ENCODE measurements at places on chromosomes 7 and 10.

GRCh38 chr7:91519241-91520158 is 255.3 kb downstream of the FZD1 start:
- DNase-seq, result no peak

DNA sequence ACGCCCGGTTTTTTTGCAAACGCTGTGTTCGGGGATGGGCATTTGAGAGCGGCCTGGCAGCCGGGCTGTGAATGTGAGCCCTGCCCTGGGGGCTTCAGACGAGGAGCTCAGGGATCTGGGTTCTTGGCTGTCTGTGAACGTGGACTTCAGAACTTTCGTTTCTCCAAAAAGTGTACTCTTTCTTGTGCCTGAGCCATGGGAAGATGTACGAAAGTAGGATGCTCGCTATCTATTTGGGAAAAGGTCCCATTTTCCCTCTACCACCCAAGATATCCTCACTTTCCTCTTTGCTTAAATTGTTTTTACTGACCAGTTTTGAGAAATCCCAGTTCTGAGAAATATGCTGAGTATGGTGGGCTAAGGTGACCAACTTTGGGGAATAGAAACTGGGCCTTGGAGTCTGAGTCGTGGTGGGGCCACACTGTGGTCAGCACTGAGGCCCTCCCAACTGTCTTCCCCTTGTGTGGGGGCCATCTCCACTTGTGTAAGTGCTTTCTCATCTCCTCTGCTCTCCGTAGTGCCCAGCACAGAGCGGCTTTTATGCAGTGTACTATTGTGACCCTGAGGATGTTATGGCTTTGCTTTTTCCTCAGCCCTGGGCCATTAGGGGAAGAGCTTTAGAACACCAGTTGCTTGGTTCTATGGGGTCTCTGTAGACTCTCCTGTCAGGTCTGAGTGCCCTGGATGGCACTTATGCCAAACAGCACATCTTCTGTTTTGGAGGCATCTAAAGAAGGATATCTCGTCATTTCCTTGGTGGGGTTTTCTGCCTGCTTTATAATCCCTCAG is 918 bp downstream of the DBNL start:
- no peak for DNase-seq

- no peak for DNase-seq
Observed at GRCh38 chr10:97034958-97035769, 150.6 kb downstream of the SLIT1 start.

GRCh38 chr7:70082099-70082611 is 483.9 kb downstream of the AUTS2 start:
- DNase-seq, result no peak

- no peak for DNase-seq
Observed at GRCh38 chr7:77979219-77979618, 180.6 kb downstream of the PHTF2 start.

- DNase-seq, result no peak
Observed at GRCh38 chr7:43535031-43535451, 47.9 kb upstream of the STK17A start.

DNA sequence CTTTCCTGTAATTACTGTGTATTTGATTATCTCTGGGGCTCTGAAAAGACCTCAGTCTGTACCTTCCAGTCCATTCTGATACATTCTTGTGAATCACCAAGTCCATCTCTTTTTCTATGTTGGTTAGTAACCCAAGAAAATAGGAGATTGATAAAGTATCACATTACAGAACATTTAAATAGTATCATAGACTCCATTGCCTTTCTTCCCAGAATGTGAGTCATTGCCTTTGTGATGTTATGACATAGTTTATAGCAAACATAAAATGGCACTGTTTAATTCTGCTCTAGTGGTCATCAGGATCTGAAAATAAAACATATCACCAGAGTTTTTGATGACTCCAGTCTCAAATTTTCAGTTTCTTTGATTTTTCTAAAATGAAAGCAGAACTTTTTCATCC is 78.4 kb downstream of the NRG3 start:
- no peak for DNase-seq

DNA sequence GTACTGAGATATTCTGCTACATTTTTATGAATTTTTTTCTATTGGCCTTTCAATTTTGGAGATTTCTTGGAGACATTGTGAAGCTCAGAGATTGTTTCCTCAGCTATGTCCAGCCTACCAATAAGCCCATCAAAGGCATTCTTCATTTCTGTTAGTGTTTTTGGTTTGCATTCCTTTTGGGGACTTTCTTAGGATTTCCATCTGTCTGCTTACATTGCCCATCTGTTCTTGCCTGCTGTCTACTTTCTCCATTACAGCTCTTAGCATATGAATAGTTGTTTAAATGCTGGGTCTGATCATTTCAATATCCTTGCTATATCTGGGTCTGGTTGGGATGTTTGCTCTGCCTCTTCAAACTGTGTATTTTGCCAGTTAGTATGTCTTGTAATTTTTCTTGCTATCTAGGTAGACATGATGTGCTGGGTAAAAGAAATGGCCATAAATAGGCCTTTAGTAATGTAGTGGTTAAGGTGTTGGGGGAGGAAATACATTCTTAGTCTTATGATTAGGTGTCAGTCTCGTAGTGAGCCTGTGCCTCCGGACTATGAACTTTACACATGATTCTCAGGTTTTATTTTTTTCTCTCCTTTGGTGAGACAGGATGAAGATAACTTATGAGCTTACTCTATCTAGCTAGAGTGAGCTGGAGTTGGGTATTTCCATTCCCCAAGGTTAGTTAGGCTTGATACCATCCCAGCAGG is 32.6 kb upstream of the NME8 start:
- DNase-seq, result no peak

GRCh38 chr7:142808461-142808801 is 37.7 kb downstream of the PRSS2 start:
- DNase-seq, result no peak

GRCh38 chr10:26730552-26730951 is 33.1 kb downstream of the PDSS1 start:
- DNase-seq, result no peak

DNA sequence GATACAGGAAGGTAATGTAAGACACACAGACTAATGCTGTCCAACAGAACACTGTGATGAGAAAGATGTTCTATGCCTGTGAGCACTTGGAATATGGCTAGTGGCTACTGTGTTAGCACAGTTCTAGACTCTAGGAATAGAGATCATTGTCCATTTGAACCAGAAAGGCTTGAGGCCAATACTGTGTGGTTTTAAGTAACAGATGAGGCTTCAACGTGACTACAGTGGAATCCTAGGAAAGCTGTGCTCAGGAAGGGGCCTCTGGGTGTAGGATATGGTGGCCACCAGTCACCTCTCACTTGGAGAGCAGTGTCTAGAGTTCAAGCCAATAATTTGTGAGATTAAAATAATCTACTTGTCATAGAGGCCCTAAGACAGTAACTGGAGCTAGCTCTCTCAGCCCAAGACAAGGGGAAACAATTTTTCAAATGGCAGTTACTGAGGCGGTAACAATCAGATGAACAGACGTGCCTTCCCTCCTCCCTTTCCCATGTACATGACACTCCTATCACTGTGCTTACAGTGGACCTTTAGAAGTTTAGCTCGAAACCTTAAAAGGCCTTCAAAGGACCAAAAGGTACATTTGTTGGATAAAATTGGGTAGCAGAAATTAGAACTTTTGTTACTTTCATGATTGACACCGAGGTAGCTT is 10.2 kb downstream of the ZDHHC16 start:
- DNase-seq, result no peak

GRCh38 chr10:71292624-71293445 is 26.2 kb upstream of the SLC29A3 start:
- DNase-seq, result no peak

- no peak for DNase-seq
Observed at GRCh38 chr7:50994753-50995319, 212.1 kb upstream of the GRB10 start.

DNA sequence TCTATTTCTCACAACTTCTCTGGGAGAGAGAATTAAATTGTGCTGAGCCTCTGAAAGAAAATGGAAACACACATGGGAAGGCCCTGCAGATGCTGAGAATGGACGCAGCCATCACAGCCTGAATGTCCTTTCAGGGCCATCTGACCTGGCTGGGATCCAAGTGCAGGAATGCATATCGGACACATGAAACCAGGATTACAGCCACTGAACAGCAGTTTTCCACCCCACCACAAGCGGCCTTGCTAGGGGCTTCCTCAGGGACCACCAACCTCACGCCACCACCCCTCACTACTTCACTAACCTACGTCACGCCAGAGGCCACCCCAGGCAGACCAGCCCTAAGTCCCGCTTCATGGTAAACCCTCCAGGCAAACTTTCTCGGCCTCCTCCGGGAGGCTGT is 103.3 kb downstream of the DIP2C start:
- DNase-seq, result no peak

DNA sequence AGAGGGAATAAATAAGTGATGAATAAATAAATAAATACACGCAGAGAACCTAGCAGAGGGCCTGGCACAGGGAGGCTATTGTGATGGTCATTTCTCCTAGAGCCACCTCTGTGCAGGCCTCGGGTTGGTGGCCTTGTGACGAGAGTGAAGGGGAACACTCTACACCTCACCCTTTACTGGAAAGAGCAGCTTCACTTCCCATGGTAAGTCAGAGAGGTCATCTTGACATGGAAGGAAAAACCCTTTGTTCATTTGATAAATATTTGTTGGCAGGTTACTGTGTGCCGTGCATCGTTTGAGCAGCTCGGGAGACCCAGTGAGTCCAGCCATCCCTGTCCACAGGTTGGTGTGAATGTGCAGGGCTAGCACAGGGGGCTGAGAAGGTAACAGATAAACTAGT is 70.2 kb upstream of the PODXL start:
- no peak for DNase-seq

GRCh38 chr7:27873981-27874957 is 134.3 kb downstream of the TAX1BP1 start:
- DNase-seq, result no peak

DNA sequence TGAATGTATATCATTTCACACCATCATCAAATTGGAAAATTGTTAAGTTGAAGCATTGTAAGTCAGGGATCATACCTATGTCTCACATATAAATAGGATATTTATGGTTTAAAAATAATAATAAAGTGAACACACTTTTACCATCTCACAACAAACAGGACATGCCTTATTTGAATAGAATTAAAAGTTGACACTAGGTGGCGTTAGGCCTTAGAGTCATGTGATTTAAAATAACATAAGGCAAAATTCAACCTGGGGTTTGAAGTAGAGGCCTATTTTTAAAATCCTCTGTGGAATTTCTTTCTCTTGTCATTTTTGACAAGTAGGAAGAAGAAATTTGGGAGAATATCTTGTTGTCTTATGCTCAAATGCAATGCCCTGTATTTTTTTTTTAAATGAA is 184.7 kb upstream of the PCDH15 start:
- DNase-seq, result no peak

- no peak for DNase-seq
Observed at GRCh38 chr7:16344927-16345326, 76.4 kb downstream of the CRPPA start.

GRCh38 chr10:19832699-19833098 is 16.5 kb downstream of the PLXDC2 start:
- DNase-seq, result no peak

- no peak for DNase-seq
Observed at GRCh38 chr10:103564776-103565520, 71.4 kb downstream of the NEURL1 start.

DNA sequence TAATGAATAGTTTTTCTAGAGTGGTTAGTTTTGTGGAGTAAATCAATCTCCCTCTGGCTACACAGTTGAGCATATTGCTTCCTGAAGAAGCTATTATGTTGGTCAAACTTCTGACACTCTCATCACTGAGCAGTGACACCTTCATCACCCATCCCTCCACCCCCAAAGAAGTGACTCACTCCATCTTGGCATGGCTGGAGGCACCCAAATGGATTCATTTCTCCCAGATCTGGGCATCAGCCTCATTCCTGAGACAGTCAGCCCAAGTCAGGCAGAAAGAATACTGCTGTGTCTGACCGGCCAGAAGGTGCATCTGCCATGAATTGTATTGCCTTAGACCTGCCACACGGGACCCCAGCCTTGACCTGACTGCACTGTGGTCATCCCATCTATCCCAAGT is 117.0 kb upstream of the HABP2 start:
- no peak for DNase-seq
